ENCODE measurements at places on chromosomes 3 and 15. TPM values are rescaled to one million over a fixed set of nuclear protein-coding genes. Genes with fewer than 3 reads are reported as not detected.

DNA sequence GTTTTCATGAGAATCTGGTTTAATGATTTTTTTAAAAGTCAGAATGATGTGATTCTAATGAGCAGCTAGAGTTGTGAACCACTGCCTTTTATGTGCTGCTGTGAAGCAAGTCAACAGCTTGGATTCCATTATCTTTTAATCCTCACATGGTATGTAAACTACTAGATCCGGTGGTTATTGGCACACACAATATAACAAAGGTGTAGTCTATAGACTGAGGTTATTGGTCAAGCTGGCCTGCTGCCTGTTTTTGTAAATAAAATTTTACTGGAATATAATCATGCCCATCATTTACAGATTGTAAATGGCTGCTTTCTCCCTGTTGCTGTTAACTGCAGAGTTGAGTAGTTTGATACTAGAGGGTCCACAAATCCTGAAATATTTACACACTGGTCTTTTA lies 103.1 kb downstream of the OTOL1 start:
- no peak for DNase-seq

DNA sequence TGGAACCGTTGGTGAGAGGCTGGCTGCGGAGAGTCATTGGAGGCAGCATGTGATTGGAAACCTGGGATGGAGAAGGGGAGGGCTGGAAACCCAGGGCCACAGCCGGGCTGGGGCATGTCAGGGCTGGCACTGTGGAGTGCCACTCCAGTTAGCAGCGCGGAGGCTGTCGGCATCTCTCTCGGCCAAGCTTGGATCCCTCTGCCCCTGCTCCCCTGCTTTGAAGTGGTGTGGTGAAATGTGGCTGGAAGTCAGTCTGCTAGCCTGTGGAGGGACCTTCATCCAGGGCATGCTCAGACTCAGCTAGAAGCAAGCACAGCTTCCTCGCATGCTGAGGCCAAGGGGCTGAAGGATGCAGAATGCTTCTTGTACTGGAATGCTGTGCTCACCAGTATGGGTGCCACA lies 13.5 kb downstream of the SLCO3A1 start:
- no peak for DNase-seq

- DNase-seq: no peak
These were observed 14.5 kb downstream of the RTP4 start for GRCh38 chr3:187382609-187383151.

DNA sequence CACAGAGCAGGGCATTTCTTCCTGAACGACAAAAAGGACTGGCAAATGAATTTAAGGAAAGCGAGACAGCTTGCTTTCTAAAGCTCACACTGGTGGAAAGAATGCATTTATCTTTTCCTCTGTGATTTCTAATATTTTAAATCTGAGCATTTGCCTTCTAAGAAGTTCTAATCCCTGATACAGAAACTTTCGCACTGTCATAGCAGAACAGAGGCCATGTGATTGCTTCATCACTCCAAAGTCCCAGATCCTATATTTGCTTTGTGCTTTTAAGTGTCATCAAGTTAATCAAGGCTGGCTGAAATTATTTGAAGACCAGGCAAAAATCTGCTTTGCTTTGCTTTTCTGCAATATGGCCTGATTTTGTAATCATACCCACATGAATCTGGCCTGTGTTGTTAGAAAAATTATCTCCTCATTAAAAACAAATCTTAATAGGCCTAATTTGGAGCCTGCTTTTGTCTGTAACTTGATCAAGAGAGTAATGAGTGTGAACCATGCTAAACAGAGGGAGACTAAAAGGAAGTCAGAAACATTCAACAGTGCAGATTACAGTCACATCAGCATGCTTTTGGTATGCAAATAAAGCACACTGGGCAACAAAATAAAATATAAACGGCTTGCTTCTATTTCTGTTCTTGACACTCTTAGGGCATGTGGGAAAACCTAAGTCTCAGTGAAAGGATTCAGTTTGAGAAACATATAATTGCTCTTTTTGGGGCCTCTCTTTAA lies 178.2 kb upstream of the ADAMTS9 start:
- no peak for DNase-seq

GRCh38 chr3:155390351-155390750 lies 96.9 kb upstream of the STRIT1 start:
- no peak for DNase-seq

GRCh38 chr15:82971218-82971984 lies 14.6 kb upstream of the RAMAC start:
- no peak for DNase-seq

- DNase-seq: no peak
These were observed 196.0 kb downstream of the DPH6 start for GRCh38 chr15:35349916-35350315.

DNA sequence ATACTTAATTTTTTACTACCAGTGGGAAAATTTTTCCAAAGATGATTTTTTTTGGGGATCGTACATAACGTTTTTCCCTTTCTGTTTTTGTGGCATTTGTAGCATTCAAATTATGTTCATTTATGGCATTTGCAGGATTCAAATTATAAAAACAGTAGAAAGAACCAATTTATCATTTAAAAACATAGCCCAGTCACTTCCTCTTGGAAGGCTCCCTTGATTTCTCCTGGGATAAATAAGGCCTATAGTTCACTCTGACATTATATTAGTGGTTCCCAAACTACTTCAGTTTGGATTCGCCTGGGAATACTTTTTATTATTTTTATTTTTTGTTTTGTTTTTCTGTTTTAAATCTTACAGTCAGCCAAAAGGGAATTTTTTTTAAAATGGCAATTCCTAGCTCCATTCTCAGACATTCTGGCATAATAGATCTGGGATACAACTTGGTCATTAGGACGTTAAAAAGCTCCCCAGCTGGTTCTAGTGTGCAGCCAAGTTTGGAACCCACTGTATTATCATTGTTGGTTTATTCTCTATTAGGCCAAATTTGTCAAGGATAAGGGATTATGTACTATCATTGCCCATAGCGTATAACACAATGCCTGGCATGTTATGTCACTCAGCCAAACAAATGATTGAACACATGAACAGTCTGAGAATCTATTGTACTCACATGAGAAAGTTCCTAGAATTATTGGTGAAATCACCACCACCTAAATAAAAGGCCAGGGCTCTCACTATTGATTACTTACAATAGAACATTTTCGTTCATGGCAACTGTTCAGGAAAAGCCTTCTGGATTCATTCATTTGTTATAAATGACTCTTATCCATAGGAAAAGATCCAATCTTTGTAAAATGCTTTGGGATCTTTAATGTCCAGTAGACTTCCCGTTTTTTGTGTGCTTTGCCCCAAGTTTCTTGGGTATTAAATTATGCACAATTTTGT lies 28.9 kb downstream of the RARB start:
- DNase-seq: no peak

GRCh38 chr15:48928877-48929538 lies 34.7 kb downstream of the SHC4 start:
- DNase-seq: peak; percentile 87

GRCh38 chr15:98654790-98655360 lies 6.5 kb downstream of the IGF1R start:
- no peak for DNase-seq

GRCh38 chr3:186169379-186169778 lies 60.5 kb upstream of the ETV5 start:
- no peak for DNase-seq

DNA sequence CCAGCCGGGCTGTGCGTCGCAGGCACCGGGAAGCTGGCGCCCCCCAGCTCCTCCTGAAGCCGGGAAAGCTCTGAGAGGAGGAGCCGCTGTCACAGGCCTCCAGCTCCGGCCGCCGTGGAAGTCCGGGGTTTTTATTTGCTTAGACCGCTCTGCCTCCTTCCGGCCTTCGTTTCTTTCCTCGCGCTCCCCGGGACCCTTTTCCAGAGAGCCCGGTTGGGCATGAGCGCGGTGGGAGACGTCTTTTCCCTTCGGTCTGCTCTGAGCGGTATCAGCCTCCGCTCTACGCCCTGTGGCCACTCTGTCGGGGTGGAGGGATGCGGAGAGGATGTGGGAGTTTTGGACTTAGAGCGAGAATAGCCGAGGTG lies 559 bp downstream of the SENP5 start:
- peak; percentile 42 for DNase-seq

DNA sequence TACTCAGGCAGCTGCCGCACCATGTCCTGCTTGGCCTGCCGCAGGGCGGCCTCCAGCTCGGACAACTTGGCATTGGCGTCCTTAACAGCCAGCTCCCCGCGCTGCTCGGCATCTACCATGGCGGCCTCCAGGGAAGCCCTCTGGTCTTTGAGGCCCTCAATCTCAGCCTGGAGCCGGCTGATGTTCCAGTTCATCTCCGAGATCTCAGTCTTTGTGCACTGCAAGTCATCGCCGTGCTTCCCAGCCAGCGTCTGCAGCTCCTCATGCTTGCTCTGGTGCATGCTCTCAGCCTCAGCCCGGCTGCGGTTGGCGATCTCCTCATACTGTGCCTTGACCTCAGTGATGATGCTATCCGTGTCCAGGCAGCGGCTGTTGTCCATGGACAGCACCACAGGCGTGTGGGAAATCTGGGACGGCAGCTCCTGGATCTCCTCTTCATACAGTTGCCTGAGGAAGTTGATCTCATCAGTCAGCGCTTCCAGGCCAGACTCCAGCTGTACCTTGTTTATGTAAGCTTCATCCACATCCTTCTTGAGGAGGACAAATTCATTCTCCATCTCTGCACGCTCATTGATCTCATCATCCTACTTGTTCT lies 15.5 kb upstream of the PSTPIP1 start:
- no peak for DNase-seq

DNA sequence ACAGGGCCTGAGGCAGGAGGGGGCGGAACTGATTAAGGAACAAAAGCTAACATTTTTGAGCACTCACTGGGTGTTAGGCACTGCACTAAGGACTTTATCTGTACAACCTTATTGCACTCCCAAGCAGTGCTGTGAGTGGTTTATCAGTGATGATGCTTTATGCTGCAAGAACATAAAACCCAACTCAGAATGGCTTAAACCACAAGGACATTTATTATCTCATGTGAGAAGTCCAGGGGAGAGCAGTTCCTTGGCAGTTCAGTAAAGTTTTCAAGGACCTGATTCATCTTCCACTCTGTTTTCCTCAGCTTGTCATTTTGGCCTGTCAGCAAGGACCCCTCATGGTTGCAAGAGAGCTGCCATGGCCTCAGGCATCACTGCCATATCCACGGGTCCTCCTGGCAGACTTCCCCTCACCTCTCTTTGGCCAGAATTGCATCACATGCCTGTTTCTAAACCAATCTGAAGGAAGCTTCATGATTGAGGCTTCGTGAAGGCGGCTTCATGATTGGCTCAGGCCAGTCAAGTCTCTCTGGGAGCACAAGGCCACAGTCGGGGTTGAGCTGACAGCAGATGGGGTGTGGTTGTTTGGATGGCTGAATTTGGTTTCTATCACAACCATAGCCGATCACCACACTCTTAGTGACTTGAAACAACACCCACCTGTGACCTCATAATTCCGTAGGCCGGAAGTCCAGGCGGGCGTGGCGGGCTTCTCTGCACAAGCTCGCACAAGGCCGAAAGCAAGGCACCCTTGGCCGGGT lies 15.8 kb downstream of the EFCC1 start:
- no peak for DNase-seq

DNA sequence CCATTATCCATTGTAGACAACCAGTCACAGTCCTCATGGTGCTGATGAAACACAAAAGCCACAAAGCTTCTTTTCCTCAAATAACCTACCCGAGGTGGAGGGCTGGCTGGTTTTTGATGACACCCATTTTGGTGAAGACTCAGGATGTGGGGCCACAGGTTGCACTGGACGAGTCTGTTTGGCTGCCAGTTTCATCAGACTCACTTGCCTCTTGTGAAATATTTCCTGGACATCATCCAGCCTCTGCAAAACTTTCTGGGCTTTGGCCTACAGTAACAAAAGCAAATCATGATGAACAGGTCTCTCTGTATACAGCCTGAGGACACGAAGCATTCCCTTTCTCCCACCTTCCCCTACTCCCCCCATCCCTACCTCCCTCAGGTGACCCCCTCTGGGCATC lies 42.2 kb downstream of the B3GNT5 start:
- peak; percentile 82 for DNase-seq

GRCh38 chr3:156762631-156763185 lies 63.4 kb upstream of the LEKR1 start:
- no peak for DNase-seq

DNA sequence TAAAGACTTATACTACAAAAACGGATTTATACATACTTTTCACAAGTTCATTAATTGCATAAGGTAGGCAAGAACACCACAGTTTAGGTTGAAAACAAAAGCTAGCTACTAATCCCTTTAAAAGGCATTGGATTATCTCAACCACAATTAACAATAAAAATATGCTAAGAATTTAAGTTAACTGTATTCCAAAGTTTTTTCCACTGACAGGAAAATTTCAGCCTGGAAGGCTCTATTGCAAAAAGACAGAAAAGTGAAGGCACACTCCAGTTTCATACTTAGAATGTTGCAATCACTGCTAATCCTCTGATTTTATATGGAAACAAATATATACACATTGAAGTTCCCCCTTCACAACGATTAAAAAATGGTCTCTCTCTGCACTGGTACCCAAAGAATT lies 71.5 kb downstream of the TJP1 start:
- DNase-seq: no peak

- no peak for DNase-seq
These were observed 260.6 kb upstream of the MME start for GRCh38 chr3:154819491-154819890.

DNA sequence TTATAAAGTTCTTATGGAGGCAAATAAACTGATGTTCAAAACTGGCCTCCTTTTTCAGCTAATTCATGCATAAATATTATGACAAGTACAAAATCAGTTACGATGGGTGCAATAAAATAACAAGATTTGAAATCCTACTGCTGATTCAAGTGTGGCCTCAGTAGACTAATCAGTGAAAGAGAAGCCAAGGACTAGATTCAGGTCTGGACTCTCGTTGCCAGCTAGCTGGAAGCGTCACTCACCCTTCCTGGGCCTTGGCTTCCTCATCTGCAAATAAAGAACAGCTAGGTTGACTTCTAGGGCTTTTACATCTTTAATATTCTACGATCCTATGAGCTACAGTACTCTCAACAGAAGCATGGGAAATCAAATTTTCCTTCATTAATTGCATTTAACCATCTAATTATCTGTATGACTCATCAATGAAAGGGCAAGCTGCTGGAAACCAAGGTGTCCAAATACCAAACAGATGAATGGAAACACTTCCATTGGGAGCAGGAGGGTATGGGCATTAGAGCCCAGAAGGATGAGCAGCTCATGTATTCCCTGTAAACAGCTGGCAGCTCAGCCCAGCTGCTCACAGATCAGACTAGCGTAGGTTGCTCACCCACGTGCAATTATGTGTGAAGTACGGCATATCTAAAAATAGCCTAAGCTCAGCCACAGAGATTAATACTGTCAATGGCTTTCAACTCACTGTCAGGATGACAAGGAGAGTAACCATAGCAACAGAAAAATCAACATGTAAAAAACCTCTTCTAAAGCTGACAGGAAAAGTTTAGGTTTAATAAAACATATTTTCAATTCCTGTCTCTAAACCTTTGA lies 294.8 kb downstream of the PLCL2 start:
- no peak for DNase-seq

LMCD1 gene
- 1.3 TPM for total RNA-seq

RARRES1 gene
- total RNA-seq: not detected

AADACL2 gene
- total RNA-seq: not detected

GOLGA6L7 gene
- total RNA-seq: not detected

MAP1A gene
- 1.7 TPM for total RNA-seq

NBEAL2 gene
- total RNA-seq: 42.7 TPM

KIAA1143 gene
- total RNA-seq: 14.5 TPM

TM4SF1 gene
- 543 TPM for total RNA-seq

ZXDC gene
- total RNA-seq: 25.5 TPM

LTK gene
- not detected for total RNA-seq

SLCO2A1 gene
- not detected for total RNA-seq

Data from HT1080 (cell line).